RWPE2 (cell line): ENCODE measurements at places on chromosomes 4 and X.

DNA sequence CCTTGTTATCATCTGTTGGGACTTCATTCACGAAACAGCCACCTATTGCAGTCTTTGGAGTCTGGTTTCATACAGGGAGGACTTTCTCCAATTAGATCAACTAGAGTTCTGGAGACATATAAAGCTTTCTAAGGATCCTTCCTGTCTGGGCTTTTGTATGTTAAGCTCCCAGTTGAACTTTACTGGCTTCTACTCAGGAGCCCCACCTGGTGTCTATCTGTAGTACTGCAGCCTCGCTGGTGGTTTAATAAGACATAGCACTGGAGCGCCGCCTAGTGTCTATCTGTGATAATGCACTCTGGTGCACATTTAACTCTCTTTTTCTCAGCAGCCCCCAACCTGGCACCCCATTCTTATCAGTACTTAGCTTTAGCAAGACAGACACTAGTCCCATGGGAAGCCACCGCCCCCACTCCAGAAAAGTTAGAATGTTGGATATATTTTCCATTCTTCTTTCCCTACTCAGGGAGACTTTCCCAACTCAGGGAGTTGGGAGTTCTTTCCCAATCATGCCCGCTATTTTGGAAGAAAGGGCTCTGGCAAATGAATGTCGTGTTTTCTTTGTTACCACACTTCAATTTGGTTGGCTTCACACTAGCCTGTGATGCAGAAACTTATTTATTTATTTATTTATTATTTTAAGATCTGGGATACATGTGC is 36.9 kb upstream of the SYTL4 start:
- DNase-seq: peak; percentile 38

DNA sequence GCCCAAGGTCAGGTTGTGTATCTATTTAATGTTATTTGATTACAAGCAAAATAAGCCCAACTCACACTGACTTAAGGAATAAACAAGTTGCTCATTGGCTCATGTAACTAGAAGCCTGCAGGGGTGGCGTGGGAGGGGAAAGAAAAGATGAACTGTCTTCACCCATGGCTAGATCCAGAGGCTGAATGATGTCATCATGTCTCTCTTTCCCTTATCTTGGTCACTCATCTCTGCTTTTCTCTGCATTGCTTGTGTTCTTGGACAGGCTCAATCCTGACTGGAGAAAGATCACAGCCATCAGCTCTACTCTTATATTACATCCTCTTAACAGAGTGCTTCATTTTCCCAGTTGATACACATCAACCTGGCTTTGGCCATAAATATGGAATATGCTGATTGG is 290.0 kb upstream of the DIAPH2 start:
- DNase-seq: no peak

DNA sequence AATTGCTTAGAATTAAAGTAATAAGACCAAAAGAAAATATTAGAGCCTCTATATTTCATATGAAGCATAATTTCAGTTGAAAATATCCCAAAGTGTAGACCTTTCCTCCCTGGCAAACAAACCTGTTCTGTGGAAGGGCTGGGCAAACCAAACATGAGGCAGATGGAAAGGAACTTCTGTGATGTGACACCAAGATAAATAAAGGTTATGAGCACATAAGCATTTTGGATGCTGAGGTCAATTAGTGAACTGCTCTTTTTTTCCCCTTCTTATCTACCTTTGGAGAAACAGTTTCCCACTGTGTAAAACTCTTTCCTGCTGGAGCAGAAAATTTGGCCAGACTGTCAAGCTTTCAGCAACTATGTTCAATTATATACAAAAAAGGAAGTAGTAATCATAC is 109.6 kb upstream of the STIM2 start:
- no peak for DNase-seq

DNA sequence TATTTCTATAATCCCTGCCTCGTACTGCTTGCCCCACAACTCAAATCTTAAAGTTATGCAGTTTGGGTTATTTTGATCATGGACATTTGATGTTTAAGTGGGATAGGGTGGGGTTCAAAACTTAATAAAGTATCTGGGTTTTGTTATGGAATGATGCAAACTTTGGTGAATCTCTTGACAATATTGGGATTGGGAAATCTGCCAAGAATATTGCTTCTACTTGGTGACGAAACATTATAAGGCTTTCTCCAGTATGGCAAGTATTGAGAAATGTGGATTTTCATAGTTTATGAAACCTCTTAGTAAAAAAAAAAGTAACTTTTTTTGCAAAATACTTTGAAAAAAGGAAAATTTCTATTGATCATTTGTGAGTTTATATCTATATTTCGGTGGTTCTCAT is 130.8 kb upstream of the SFRP2 start:
- no peak for DNase-seq

- no peak for DNase-seq
Measured at GRCh38 chr4:46922205-46922604, 13.2 kb upstream of the COX7B2 start.

DNA sequence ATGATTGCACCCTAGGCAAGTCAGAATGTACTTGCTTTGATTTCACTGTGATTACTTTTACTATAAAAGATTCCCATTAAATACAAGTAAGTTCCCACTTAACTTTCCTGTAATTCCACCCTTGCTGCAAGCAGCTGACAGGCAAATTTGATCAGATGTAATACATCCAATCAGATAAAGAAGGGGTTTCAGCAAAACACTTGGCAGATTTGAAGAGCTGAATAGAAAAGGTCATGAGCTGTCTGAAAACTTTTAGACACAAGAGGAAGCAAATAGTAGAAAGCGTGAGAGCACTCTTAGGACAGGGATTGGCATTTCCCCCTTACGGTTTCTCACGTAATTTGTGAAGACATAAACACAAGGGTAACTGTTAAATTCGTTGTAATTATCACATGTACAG is 22.8 kb downstream of the HSD17B13 start:
- no peak for DNase-seq

GRCh38 chrX:123330229-123330942 is 146.3 kb downstream of the GRIA3 start:
- DNase-seq: no peak

DNA sequence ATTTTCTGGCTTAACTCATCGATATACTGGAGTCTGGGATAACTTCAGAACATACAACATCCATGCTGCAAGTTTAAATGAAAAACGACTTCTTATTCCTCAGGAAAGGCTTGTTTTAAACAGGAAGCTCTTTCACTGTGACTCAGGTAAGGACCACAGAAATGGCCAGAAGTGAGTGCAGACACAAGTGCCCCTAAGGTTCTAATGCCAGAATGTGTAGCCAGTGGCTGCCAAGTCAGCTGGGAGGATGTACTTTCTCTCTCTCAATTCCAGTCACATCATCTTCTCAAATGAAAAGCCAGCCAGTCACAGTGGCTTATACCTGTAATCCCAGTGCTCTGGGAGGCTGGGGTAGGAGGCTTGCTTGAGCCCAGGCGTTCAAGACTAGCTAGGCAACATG is 144.6 kb downstream of the SH3KBP1 start:
- no peak for DNase-seq

DNA sequence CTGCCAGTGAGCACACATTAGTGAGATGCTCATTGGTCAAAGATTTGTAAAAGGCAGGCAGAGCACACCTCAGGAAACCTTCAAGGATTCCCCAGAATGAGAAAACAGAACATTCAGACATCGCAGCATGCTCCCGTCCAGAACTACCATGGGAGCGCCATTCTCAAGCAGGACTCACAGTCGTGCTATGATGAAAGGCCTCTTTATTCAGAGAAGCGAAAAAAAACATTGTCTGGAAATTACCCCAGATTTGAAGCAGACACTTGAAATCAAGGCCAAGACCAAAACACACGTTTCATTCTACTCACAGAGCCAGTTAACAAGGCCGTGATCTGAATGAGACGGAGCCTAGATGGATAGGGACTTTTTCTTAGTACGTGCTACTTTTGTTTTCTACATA is 961.8 kb upstream of the TENM3 start:
- no peak for DNase-seq

GRCh38 chr4:42330002-42330592 is 67.2 kb upstream of the SHISA3 start:
- DNase-seq: no peak

GRCh38 chr4:151786158-151786495 is 25.3 kb upstream of the GATB start:
- no peak for DNase-seq

- no peak for DNase-seq
Measured at GRCh38 chrX:19179389-19179788, 57.1 kb upstream of the ADGRG2 start.

DNA sequence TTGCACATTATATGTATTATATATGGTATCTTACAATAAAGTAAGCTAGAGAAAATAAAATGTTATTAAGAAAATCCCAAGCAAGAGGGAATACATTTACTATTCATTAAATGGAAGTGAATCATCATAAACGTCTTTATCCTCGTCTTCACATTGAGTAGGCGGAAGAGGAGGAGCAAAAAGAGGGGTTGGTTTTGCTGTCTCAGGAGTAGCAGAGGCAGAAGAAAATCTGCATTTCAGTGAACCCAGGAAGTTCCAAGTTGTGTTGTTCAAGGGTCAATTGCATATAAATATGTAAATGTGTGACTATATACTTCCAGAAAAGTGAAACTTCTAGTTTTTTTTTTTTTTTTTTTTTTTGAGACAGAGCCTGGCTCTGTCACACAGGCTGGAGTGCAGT is 301.4 kb downstream of the TMA16 start:
- DNase-seq: no peak

GRCh38 chrX:110026099-110026844 is 23.4 kb downstream of the TMEM164 start:
- no peak for DNase-seq

GRCh38 chr4:83221897-83222441 is 62.6 kb downstream of the COQ2 start:
- no peak for DNase-seq
